PC-9 (cell line): ENCODE measurements at places on chromosomes 7 and 10. TPM values are rescaled to one million over a fixed set of nuclear protein-coding genes. Genes with fewer than 3 reads are reported as not detected.
A peak's percentile ranks its signal among the peaks of the same experiment; 100 is the strongest.

Gene MBL2
- total RNA-seq = not detected in 2 replicates

Gene MKX
- total RNA-seq = not detected in 2 replicates

Gene MYO1G
- total RNA-seq = 0.24 and 0.28 TPM in 2 replicates

Gene FAM241B
- total RNA-seq = 10.7 and 13.0 TPM in 2 replicates

GRCh38 chr10:19200211-19200610 is 151.6 kb downstream of the MALRD1 start:
- no peak for DNase-seq

- DNase-seq = no peak
Observed at GRCh38 chr10:21944727-21945386, 58.7 kb downstream of the DNAJC1 start.

DNA sequence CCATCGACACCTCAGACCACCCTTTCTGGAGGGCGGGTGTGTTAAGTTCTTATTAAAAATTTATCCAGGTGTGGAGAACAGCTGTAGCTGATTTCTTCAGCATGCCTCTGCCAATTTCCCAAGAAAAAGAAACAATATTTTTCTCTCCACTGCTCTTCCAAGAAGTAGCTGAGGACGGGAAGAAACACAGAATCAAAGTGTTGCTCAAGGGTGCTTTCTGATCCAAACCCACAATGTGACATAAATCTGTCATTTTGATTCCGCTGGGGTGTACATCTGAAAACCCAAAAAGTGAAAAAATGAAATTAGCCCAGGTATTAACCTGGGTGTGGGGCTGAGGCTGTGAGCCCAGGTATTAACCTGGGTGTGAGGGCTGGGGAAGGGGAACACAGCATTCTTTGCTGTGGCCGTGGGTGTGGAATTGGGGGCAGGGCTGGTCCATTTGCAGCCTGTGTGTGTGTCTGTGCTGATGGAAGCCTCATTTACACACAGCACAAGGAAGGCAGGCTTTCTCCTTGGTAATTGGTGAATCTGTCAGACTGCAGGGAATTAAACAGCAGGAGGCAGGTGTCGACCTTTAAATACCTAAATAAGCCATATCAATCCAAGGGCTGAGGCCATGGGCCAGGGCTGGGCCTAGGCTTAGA is 48.4 kb upstream of the CCDC3 start:
- DNase-seq = no peak

- DNase-seq = no peak
Observed at GRCh38 chr7:64990216-64990615, 620 bp downstream of the ZNF117 start.

DNA sequence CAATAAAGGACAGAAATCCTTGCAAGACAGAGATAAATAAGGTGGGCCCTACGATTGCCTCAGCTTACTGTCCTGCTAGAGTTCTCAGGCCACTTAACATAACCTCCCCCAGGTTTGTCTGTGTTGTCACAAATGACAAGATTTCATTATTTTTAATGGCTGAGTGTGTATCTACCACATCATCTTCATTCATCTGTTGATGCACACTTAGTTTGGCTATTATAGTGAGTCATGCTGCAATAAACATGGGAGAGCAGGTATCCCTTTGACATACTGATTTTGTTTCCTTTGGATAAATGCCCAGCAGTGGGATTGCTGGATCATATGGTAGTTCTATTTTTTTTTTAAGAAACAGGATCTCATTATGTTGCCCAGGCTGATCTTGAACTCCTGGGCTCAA is 60.6 kb downstream of the PRTFDC1 start:
- peak; percentile 85 for DNase-seq

DNA sequence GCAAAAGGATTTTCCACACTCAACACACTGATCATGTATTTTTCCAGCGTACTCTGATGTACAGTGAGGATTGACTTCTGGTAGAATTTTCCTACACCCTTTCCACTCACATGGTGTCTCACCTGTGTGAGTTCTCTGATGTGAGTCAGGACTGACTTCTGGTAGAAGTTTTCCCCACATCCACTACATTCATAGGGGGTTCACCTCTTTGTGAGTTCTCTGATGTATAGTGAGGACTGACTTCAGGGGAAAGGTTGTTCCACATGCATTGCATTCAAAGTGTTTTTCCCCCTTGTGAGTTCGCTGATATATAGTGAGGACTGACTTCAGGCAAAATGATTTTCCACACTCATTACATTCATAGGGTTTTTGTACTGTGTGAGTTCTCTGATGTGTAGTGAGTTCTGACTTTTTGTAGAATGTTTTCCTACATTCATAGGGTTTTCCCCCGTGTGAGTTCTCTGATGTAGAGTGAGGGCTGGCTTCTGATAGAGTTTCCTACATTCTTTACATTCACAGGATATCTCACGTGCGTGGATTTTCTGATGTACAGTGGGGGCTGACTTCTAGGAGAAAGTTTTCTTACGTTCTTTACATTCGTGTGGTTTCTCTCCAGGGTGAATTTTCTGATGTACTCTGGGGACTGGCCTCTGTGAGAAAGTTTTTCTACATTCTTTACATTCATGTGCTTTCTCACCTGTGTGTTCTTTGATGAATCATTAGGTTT is 146.5 kb downstream of the GLRX3 start:
- DNase-seq = no peak

DNA sequence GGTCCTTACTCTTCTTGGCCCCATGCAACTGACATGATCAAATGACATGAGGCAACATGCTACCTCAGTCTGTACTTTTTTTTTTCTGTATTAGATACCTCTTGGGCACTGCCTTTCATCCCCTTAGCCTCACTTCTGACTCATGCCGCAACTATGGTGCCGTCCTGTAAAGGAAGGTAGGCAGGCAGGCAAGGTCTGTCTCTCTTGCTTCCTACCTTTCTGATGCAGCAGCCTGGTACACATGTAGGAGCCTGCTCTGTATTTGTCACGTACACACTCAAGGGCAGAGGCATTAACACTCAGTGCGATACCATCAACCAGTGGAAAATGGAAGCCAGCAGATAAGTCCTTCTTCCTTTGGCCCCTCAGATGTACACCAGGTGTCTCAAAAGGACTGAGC is 146.7 kb downstream of the ATE1 start:
- peak; percentile 47 for DNase-seq

DNA sequence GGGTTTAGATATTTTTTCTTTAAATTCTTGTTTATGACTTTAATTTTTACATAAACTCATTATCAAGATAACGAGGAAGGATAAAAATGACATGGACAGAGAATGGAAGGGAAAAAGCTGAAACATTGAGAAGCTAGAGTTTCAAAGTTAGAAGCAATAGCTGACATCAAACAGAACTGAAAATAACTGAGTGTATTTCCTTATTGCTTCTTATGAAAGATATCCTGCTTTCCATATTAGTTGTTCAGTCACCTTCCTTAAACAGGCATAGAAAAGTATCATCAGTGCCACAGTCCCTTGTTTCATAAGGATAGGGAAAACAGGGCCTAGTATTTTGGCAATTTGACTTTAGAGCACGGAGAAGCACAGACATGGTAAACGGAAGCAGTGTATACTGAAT is 460.5 kb upstream of the GHITM start:
- no peak for DNase-seq

DNA sequence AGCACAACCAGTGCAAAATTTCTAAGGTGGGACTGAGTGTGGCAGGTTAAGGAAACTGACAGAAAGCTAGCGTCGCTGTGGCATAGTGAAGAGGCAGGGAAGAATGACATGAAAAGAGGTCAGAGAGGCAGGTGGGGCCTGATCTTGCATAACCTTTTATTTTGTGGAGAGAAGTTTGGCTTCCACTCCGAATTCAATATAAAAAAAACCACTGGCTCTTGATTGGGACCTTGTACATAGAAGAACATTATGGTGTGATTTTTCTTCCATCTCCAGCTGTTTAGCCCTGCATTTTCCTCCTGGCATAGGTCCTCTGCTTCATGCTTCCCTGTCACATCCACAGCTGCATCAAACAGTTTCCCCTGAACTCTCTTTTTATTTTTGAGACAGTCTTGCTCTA is 170.5 kb upstream of the MEOX2 start:
- no peak for DNase-seq

GRCh38 chr7:92421676-92422435 is 25.4 kb upstream of the GATAD1 start:
- DNase-seq = no peak

GRCh38 chr10:77909749-77910375 is 16.7 kb downstream of the DLG5 start:
- peak; percentile 49 for DNase-seq

DNA sequence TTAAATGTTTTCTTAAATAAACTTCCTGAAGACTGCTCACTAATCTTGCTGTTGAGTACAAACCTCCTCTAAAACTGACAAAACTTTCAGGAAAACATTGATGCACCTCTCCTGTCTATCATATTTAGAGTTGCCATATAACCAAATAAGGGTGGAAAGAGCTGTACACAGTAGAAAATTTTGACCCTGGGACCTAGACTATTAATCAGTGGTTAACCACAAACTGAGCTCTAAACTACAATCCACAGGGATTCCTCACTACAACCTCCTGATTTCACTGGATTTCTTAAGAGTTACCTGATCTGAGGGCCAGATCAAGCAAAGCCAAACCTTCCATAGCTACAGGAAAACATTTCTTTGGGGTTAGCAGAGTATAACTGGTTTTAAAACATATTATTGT is 39.9 kb upstream of the WNT16 start:
- DNase-seq = no peak

DNA sequence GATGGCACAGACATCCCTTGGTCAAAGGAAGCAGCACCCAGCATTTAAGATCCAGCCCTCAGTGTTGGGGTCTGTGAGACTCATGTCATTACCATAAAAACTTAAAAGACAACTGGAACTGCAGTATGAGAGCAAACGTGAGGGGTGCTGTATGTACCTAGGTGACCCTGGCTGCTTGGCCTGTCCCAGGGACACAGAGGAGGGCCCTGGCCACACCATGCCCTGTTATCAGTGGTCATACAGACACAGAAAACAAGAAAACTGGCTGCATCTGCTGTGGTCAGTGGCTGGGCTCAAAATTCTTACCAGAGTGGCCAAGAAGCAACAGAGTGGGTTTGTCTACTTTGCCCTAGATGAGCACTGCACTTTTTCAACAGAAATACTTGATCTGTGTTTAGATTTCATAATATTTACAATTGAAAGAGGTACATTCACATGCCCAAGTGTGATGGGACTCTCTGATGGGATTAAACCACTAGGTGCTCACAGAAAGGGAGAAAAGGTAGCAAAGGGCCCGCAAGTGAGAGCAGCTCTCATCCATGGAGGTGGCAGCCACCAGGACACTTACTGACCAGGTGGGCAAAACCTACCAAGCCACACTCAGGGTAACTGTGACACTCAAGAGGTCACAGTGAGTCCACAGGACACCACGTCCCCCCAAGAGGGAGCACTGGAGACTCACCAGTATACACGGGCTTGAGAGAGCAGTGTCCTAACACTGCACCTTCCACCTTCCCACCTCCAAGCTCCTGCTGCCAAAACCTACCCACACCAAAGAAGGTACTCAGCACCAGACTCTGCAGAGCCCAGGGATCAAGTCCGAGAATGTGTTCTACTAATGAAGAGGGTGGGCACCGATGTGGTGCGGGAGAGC is 68.1 kb upstream of the CAMK2B start:
- no peak for DNase-seq

DNA sequence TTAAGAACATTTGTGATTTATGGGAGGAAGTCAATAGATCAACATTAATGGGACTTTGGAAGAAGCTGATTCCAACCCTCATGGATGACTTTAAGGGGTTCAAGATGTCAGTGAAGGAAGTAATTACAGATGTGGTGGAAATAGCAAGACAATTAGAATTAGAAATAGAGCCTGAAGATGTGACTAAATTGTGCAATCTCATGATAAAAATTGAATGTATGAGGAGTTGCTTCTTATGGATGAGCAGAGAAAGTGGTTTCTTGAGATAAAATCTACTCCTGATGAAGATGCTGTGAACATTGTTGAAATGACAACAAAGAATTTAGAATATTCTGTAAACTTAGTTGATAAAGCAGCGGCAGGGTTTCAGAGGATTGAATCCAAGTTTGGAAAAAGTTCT is 70.9 kb upstream of the NEUROD6 start:
- no peak for DNase-seq

DNA sequence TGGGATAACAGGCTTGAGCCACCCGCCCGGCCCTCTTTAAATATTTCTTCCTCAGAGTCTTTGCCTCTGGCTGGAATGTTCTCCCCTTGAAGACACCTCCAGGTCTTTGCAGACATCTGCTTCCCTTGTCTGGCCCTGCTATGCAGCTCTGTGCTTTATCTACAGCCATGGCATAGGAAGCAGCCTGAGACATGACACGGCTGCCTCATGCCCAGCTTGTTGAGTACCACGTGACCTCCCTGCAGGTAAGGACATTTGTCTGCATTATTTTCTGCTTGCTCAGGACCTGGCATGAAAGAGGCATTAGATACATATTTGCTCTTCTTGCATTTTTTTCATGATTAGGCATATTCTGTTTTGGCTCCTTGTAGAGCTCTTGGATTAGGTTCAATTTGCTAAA is 113.8 kb upstream of the KLF6 start:
- peak; percentile 73 for DNase-seq

- DNase-seq = no peak
Observed at GRCh38 chr10:2438248-2438939, 629.0 kb upstream of the PFKP start.

GRCh38 chr7:148014001-148014400 is 576.6 kb upstream of the C7orf33 start:
- no peak for DNase-seq

DNA sequence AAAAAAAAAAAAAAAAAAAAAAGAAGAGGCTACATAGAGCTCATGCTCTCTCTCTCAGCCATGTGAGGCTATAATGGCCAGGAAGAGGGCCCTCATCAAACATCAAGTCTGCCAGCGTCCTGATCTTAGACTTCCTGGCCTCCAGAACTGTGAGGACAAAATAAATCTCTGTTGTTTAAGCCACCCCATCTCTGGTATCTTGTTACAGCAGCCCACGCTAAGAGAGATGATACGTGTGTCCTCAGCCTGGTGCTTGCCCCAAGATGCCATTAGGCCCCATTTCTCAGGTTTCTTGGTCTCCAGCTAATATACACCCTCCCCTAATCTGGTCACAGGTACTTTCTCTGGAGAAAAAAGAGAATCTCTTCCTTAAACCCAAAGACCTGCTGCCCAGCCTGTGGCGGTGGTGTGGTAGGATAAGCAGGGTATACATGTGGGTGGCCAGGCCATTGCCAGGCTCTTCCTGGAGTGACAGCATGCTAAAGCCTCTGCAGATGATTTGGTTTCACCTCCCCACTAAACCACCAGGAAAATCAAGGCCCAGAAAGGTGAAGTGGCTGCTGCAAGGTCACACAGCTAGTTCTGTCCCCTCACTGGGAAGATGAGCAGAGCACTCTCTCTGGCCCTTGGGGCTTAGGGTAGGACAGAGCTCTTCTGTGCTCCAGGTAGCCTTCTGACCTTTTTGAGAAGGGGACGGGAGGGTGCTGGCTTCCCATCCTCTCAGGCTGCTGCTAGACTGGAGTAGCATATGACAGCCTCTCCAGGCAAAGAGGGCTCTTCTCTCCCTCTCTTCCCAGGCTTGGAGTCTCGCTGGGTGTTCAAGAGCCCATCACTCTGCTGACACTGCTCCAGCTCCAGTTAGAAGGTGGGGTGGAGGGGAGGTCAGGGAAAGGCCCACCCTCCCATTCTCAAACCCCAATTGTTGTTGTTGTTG is 5.2 kb downstream of the SPOCK2 start:
- no peak for DNase-seq
